NCI-H774 (cell line): ENCODE measurements at places on chromosomes 12 and 14.

GRCh38 chr14:75264036-75264435 lies 14.6 kb upstream of the FOS start:
- DNase-seq: no peak

DNA sequence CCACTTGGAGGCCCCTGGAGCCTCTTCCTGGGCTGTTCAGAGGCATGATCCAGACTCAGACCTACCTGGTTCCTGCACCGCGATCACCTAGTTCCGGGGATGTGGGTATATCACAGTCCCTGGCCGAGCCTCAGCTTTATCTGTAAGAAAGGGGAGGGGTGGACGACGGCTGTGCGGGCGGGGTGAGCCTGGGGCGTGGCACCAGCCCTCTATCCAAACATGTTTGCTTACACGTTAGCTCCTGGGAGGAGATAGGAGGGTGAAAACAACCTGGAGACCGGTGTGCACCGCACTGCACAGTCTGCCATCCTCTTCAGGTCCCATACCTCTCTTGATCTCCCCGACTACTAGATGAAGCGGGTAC lies 1.2 kb downstream of the ANKRD9 start:
- DNase-seq: no peak

DNA sequence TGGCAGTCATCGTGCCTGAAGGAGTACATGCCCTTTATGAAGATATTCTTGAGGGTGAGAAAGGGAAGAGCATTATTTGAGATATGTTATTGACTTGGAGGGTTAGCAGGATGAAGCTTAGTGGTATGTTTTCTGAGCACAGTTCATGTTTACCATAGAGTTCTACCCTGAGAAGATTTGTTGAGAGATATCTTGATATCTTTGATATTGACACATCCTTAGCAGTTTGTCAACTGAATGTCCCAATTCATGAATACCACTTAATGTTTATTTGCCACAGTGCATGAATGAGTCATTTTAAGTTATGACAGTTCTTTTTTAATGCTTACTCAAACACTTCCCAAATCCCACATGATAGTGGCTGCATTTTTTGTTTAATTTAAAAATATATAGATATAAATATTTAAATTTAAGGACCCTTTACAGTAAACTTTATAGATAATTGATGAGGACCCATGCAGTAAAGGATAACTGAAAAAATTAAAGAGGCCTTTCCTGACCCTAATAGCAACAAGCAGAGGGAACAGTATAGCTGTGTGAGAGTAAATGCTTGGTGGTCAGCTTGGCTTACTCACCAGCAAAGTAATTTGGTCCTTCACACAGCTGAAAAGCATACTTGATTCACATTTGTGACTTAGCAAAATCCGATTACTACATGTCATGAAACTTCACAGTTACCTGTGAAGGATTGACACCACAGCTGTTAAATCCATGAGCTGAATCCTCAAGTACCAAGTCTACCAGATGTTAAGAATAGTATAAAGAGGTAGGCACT lies 25.8 kb downstream of the SLC39A9 start:
- DNase-seq: no peak

DNA sequence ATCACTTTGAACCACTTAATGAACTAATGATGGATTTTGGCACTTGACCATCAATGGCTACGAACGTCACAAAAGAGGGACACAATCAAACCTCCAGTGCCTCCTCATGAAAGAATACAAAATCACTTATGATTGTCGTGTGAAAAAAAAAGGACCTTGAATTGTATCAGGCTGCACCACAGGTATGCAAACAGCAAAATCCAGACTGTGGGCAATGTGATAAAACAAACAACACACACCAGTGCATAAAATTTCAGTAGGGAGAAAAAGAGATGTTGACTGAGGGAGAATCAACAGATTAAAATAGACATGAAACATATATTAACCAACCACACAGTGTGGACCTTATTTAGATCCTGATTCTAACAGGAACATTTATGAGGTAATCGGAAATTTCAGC lies 2.6 kb downstream of the TSPAN8 start:
- DNase-seq: peak; percentile 64

- no peak for DNase-seq
Observed at GRCh38 chr12:62731055-62731820, 203.7 kb downstream of the PPM1H start.
